ENCODE measurements at places on chromosomes 7 and 10. TPM values are rescaled to one million over a fixed set of nuclear protein-coding genes. Genes with fewer than 3 reads are reported as not detected.

The MEOX2 gene
- 22.1 TPM for total RNA-seq

The NPSR1 gene
- not detected for total RNA-seq

The EPHA1 gene
- total RNA-seq = 0.22 TPM

The UNC5B gene
- total RNA-seq = 5.3 TPM

The WDR91 gene
- total RNA-seq = 15.0 TPM

The BEND7 gene
- 26.8 TPM for total RNA-seq

The NFKB2 gene
- total RNA-seq = 43.0 TPM

The NFE2L3 gene
- total RNA-seq = 2.7 TPM

The PLAU gene
- total RNA-seq = 64.7 TPM

The OR2A42 gene
- not detected for total RNA-seq

The C10orf143 gene
- total RNA-seq = 3.7 TPM

The ZNF488 gene
- 0.10 TPM for total RNA-seq

The MKI67 gene
- total RNA-seq = 0.39 TPM

The CLCN1 gene
- total RNA-seq = 0.22 TPM

The PSD gene
- total RNA-seq = not detected

The SPRN gene
- total RNA-seq = not detected

The C10orf53 gene
- not detected for total RNA-seq

The RNF32 gene
- not detected for total RNA-seq

The ABCC2 gene
- 2.8 TPM for total RNA-seq

The NRG3 gene
- 0.19 TPM for total RNA-seq

The ARMH3 gene
- total RNA-seq = 28.2 TPM

The RSPH10B2 gene
- total RNA-seq = not detected

The CADPS2 gene
- 9.7 TPM for total RNA-seq

The CELF2 gene
- total RNA-seq = 93.9 TPM

The TAC1 gene
- 1.5 TPM for total RNA-seq

The WNT8B gene
- not detected for total RNA-seq

The CUBN gene
- total RNA-seq = 3.5 TPM

The FAM13C gene
- 4.4 TPM for total RNA-seq

The NME8 gene
- 0.45 TPM for total RNA-seq

The UCN3 gene
- total RNA-seq = not detected

The ZNF32 gene
- total RNA-seq = 35.1 TPM

The GNGT1 gene
- total RNA-seq = not detected

The SP8 gene
- not detected for total RNA-seq

The CALCR gene
- total RNA-seq = 0.51 TPM

The HMX2 gene
- not detected for total RNA-seq

The ZNF487 gene
- total RNA-seq = 3.9 TPM

The DNAJC1 gene
- 28.2 TPM for total RNA-seq

The CLDN15 gene
- 13.3 TPM for total RNA-seq

The LMBR1 gene
- 69.2 TPM for total RNA-seq

The NKX2-3 gene
- total RNA-seq = 2.8 TPM

The CPA5 gene
- total RNA-seq = not detected

The INSYN2A gene
- total RNA-seq = not detected

The FIS1 gene
- 219 TPM for total RNA-seq

The MYH16 gene
- not detected for total RNA-seq

The HKDC1 gene
- total RNA-seq = 0.10 TPM

The CDC14C gene
- not detected for total RNA-seq

The KCND2 gene
- total RNA-seq = 2.9 TPM

The KAZALD1 gene
- 1.9 TPM for total RNA-seq

The ELAPOR2 gene
- 22.0 TPM for total RNA-seq

The LLCFC1 gene
- not detected for total RNA-seq

The FAM131B gene
- 1.8 TPM for total RNA-seq

The AMPH gene
- 16.4 TPM for total RNA-seq

The LRRTM3 gene
- total RNA-seq = not detected

The NUDT13 gene
- 1.7 TPM for total RNA-seq

The NKX1-2 gene
- not detected for total RNA-seq

The ALOX5 gene
- total RNA-seq = 36.8 TPM

The PRSS1 gene
- 5.0 TPM for total RNA-seq

The GIGYF1 gene
- total RNA-seq = 31.9 TPM

The SPDYE9 gene
- not detected for total RNA-seq
